ENCODE measurements at places on chromosomes 3 and 15. TPM values are rescaled to one million over a fixed set of nuclear protein-coding genes. Genes with fewer than 3 reads are reported as not detected.

Gene CLDN16
- not detected for total RNA-seq

Gene CCR5
- 0.24 TPM for total RNA-seq

Gene IL5RA
- total RNA-seq: 1.0 TPM

Gene SHC4
- 2.5 TPM for total RNA-seq

Gene TRAT1
- total RNA-seq: not detected

Gene SGO1
- 0.59 TPM for total RNA-seq

Gene TNFAIP8L3
- 6.5 TPM for total RNA-seq

Gene STAC
- total RNA-seq: 0.43 TPM

Gene TM6SF1
- 6.8 TPM for total RNA-seq

Gene GPR62
- not detected for total RNA-seq

Gene PPM1L
- total RNA-seq: 62.3 TPM

Gene ZNF80
- not detected for total RNA-seq

DNA sequence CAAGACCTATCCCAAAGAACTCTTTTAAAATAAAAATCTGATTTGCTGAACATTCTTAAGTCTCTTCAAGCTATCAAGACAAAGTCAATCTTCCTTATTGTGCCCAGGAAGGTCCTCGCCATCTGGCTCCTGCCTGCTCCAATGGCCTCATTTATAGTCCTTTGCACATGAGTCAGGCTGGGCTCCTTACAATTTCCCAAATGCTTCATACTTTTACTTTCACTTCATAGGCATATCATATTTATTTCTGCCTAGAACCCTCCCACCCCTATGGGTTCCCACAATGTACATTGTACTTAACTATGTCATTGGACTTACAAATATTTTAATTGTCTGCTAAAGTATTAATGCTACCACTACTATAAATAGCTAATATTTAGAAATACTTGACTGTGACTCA, 9.1 kb downstream of the THRB start:
- no peak for DNase-seq

DNA sequence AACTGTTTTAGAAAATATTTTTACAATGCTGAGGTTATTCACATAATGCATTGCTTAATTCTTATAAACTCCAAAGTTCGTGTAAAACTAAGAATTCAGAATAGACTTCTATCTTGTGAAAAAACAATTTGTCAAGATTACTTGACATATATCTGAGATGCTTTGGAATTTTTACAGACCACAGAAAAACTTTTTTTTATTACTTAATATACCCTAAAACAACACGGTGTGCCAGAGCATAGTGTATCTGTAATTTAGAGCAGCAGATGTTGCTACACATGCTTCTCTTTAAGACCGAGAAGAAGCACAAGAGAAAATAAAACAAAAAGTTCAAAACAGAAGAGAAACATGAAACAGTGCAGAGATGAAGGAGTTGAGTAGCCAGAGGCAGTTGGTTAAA, 26.4 kb downstream of the ASB7 start:
- no peak for DNase-seq

- no peak for DNase-seq
Measured at GRCh38 chr3:147919496-147919895, 510.3 kb downstream of the ZIC1 start.

- peak; percentile 79 for DNase-seq
Measured at GRCh38 chr15:76994001-76994400, 925 bp upstream of the PSTPIP1 start.

DNA sequence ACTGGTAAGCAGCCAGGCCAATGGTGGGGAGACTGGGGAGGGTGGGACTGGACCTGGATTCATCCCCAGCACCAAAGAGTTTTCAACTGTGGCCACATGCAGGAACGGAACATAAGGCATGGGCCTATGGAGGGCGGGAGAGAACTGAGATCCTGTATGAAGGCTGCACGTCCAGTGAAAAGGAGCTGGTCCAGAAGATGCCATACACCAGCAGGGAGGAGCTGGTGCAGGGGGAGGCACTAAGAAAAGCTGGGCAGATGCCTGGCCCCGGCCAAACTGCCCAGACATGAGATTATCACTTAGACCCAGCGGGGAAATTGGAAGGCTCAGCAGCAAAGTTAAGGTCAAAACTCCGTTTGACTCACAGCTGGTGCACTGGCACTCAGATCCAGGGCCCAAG, 58.1 kb upstream of the MCF2L2 start:
- DNase-seq: no peak

GRCh38 chr3:112759681-112760080, 87.0 kb downstream of the CD200R1L start:
- no peak for DNase-seq

DNA sequence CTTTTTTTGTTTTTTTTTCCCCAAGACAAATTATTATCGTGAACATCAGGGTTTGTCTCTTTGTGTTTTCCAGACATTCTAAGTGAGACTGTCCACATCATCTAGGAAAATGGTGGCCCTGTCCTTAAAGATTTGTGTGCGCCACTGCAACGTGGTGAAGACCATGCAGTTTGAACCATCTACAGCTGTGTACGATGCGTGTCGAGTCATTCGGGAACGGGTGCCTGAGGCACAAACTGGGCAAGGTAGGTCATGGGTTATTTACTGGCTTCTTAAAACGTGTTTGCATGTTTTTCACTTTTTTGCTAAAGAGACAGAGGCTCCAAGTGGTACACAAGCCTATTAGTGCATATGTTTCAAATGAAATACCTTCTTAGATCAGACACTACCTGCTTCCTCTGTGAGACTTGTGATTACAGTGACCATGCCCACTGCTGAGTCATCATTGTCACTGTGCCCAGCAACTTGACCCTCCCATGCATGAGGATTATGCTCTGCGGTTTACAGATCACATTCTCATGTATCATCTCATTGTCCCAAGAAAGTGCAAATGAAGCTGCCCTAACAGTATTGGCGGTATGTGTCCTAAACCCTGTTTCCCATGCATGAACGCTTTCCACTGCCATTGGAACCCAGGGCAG, 395.2 kb upstream of the TPM1 start:
- DNase-seq: peak; percentile 52

DNA sequence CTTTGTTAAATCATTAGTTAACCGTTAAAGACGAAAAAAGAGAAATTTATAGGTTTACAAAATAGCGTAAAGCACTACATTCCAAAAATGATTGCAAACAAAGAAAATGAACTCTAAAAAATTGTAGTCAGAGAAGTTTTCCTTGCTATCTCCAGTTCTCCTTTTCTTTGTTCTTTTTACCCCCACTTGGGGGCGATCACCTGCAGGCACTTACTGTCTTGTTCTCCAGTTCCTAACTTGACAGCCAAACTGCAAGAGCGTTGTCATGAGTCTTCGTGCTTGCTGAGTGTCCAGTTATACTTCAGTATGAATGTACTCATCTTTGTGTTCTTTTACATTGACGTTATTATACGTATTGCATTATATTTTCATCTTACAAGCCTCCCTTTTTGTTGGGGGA, 54.5 kb downstream of the CHD2 start:
- DNase-seq: no peak

- DNase-seq: peak; percentile 53
Measured at GRCh38 chr15:23869396-23869795, 182.3 kb upstream of the NDN start.

GRCh38 chr15:46300716-46301115, 665.9 kb downstream of the SQOR start:
- DNase-seq: no peak

DNA sequence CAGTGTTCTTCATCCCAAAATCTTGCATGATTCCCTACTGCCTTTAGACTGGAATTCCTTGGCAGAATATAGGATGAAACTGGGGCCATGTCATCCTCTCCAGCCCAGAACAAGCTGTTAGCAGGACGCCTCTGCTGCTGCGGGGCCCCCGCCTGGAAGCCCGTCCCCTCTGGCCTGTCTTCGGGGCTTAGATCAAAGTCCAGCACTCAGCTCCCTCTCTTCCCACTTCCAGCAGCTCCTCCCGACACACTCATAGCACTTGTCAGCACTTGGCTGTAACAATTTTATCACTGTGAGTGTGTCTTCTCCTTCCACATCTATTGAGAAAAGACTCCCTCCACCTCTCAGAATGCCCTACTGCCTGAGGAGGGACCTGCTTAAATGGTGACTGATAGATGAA, 112.0 kb upstream of the HACD2 start:
- no peak for DNase-seq

GRCh38 chr3:116809208-116809607, 99.6 kb downstream of the TUSC7 start:
- DNase-seq: no peak

GRCh38 chr3:61152071-61152470, 99.2 kb downstream of the FHIT start:
- no peak for DNase-seq

DNA sequence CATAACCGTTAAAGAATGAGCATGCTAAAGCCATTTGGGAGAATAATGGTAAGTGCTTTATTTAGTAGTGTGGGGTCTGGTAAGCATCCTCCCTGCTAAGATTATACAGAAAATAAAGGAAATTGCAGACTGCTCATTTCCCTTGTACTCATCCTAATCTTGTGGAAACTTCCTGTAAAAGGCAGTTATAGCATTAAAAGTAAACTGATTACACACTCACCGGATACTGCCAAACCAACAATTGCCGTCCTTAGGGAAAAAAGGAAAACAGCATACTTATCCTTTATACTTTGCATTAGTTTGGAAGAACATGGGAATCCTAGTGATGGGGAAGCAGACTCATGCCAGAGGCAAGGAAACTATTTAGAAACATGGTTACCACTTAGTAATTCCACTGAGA, 5.3 kb upstream of the SPRED1 start:
- DNase-seq: no peak

DNA sequence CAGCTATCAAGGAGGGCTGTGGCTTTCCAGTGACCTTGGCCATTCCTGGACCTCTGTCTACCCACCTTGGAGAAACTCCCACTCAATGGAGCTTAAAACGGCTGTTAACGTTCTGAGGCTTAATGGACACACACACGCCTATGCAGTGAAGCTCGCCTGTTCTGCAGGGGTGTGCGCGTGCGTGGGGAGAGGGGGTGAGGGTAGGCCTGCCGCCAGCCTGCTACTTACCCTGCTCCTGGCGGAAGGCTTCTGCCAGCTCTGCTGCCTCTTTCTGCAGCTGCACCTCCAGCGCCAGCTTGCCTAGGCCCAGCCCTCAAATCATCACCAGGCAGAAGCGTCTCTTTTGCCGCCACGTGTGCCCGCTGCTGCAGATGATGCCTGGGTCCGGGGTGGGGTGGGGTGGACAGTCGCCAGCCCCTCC, 23.2 kb upstream of the PARL start:
- no peak for DNase-seq

GRCh38 chr3:185647134-185647879, 61.2 kb downstream of the SENP2 start:
- no peak for DNase-seq

- DNase-seq: no peak
Measured at GRCh38 chr15:76863693-76864092, 41.4 kb downstream of the SCAPER start.

DNA sequence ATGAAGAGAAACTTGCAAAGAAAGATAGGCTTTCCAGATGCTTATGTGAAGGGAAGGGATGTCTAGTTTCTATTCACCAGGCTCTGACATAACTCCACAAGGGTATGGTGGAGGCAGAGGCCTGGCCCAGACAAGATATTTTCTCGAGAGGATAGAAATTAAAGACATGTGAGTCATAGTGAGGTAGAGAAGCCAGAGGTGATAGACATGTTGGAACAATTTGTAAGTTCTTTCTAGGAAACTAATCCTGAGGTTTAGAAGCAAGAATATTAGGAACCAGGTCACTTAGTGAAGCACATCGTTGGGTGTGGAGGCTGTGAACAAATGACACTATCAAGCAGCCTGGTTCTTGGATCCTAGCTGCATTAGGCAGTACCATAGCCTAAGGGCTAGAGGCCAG, 176.9 kb downstream of the BBX start:
- no peak for DNase-seq

GRCh38 chr3:118801899-118802298, 232.7 kb downstream of the IGSF11 start:
- DNase-seq: peak; percentile 83

DNA sequence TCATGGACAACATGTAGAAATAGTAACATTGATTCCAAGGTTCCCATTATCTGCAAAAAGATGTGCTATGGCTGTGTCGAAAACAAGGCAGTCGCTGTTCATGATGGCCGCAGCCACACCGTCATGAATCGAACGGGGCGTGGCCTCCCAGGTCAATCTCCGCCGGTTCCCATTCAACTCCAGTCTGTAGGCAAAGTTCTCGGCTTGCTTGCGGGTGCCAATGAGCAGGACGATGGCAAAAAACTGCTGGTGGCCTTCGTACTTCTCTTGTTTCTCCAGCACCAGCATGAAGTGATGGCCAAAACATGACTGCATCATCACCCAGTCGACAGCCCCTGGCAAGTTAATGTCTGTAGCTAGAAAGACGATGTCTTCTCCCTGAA, 20.8 kb downstream of the SIAH2 start:
- DNase-seq: no peak

GRCh38 chr15:25375557-25375956, 63.3 kb downstream of the UBE3A start:
- DNase-seq: no peak

DNA sequence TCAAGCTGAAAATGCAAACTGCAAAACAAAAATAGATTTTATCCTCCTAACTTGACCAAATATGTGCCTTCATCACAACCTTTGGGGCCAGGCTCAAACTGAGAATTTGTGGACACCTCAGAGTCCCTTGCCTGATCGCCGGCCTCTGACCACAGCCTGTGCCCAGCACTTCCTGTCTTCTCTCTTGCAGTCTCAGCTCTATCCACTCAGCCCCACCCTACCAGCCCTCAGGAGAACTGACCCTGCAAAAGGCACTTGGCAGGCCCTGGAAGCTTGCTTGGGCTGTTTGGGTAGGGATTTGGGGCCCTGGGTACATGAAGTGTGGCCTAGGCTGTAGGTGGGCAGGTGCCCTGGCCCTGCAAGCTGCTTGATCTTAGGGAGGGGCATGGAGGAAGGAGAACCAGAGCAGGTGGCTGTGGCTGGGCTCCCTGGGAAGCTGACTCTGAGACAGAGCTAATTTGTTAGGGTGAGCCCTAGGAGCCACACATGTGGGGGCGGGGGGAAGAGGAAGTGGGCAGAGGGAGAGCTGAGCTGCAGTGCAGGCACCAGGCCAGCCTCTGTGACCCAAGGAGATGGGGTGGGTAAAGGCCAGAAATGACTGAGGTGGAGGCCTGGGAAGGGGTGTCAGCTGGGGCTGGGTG, 8.6 kb downstream of the CLEC3B start:
- DNase-seq: peak; percentile 86

All from Right ventricle myocardium superior (tissue), 1 donor.